Stimulated activated CD8-positive, alpha-beta memory T cell treated with anti-CD3 and anti-CD28 coated beads, Interleukin-4, amount 100 ng/mL, for 1 hour (primary cell): ENCODE measurements at places on chromosomes 12 and 14.

DNA sequence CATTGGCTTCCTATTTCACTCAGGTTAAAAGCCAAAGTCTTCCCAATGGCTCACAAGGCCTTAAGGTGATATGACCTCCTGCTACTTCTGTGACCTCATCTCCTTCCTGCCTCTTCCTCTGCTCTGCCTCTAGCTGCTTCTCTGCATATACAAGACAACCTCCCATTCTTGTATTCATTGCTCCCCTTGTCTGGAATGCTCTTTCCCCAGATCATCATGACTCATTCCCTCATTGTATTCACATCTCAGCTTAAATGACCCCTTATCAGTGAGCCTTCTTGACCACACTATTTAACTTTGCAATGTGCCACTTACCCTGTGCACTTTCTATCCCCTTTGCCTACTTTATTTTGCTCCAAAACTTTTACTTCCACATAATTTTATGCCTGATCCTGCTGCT is 90.2 kb downstream of the PPP1R12A start:
- no peak for DNase-seq

DNA sequence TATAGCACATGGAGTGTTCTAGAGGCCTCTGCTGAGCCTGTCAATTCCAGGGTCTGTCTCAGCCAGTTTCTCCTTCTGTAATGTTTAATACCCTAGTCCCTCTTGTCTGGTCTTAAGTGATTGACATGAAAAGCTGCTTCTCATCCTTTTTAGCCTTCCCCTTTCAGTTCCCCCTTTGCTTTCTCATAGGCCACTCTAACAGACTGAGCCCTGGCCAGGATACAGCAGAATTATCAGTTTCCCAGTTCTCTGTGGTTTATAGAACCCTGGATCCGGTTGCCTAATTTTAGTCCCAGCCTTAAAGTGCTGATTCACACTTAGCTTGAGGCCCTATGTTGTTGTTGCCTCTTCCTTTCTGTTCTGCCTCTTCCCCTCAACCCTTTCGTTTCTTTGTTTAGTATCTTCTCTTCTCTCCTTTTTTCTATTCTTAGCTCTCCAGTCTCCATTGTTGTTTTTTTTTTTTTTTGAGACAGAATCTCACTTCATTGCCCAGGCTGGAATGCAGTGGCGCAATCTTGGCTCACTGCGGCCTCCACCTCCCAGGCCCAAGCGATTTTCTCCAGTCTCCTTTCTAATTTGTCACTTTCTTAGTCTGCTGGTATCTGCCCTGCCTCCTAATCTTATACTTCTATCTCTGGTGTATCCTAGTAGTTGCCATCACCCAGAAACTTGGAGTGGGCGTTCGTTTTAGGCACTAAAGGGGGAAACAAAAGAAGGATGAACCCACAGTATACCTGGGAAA is 2.9 kb upstream of the BIN2 start:
- DNase-seq, result no peak

DNA sequence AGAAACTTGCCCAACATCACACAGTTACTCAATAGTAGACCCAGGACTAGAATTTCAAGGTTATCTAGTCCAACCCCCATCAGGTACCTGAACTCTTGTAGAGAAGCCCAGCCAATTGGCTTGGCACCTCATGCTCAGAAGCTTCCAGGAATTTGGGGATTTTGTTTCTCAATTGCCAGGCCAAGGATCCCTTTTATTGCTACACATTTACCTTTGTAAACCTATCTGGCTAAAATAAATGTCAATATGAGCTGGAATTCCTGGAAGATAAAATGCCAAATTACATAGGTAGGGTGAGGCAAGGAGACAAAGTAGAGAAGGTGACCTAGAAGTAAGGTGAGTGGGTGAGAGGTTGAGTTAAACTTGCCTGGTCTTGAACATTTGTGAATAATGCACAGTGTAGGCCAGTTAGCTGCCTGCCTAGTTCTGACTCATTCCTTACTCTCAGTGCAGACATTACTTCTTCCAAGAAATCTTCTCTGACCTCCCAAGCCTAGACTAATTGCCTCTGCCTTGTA is 36.3 kb downstream of the SDR9C7 start:
- no peak for DNase-seq

DNA sequence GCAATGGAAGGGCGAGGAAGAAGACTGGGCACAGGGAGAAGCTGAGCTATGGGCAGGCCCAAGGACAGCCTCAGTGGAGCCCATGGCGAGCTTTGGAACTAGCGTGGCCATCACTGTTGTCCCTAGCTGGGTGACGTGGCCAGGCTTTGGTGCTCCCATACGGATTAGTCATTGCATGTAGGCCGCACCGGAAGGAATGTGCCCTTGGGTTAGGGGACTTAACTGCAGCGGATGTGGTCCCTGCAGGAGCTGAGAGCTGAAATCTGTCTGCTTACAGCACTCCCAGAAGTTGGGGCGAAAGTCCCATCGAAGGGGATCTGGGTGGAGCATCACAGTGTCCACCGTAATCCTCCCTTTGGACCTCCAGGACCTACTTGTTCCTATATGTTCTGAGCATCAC is 133.7 kb downstream of the PAPOLA start:
- DNase-seq, result no peak

DNA sequence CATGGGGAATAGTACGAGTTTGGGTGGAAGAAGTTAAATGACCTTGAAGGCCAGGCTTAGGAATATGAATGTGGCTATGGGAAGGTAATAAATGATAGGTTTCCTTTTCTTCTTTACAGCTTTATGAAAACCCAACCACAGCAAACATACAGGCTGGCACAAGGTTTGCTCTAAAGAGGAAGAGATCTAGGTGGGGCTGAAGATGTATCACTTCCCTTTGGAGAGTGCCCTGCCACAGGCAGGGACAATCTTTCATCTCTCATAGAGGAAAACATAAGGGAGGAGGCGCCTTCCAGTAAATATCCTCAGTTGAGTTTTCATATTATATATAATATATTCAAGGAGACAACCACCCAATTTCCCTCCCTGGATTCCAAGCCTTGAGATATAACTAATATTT is 72.9 kb upstream of the FRMD6 start:
- DNase-seq, result no peak

- DNase-seq, result no peak
Measured at GRCh38 chr12:114961491-114961890, 277.5 kb upstream of the TBX3 start.

GRCh38 chr14:96146131-96146771 is 58.4 kb upstream of the BDKRB2 start:
- DNase-seq, result no peak

- DNase-seq, result no peak
Measured at GRCh38 chr12:72267974-72268373, 4.2 kb upstream of the TRHDE start.

DNA sequence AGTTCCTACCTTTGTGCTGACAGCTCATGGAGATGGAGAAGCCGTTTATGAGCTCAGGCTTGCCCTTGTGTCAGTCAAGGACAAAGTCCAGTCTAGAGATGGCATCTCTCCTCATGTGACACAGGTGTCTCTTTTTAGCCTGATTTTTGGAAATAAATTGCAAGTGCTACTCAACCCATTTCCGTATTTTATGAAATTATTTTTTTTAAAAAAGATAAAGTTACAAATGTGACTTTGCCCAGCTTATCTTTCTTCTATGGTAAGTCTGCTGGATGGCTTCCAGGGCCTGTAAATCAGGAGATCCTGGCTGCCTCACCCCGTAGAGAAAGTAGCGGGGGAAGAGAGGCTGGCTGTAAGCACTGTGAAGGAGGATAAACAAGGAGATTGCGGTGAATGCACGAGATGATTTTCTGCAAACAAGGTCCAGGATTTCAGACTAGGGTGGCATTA is 169.7 kb downstream of the MYRFL start:
- no peak for DNase-seq

DNA sequence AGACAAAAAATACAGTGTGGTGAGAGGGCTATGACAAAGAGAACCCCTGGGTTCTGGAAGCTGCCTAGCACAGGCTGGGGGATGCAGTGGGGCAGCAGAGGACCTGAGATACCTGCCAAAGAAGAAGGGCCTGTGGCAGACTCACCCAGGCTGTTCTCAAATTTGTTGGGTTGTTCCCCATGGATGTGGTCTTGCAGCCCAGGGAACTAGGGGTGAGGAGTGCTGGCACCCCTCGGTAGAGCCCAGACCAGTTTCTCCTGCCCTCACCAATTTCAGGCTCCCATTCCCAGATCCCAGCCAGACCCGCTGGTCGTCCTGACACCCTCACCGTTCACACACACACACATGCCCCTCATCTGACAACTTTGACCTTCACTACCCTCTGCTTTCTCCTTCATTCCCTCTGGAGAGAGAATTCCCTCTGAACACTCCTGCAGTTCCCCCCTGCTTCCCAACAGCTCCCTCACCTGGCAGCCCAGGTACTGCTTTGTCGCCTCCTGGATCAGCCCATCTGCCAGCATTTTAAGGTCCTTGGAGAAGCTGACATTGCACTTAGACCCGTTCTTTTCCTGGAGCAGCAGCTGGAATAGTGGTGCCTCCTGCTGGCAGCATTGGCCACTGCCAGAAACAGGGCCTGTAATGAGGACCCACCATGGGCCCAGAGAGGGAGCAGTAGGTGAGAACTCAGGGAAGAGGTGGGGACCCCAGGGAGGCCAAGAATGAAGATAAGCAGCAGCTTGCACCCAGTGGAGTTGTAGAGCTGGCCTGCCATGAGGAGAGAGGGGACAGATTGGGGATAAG is 5.9 kb upstream of the GDF11 start:
- DNase-seq, result no peak

DNA sequence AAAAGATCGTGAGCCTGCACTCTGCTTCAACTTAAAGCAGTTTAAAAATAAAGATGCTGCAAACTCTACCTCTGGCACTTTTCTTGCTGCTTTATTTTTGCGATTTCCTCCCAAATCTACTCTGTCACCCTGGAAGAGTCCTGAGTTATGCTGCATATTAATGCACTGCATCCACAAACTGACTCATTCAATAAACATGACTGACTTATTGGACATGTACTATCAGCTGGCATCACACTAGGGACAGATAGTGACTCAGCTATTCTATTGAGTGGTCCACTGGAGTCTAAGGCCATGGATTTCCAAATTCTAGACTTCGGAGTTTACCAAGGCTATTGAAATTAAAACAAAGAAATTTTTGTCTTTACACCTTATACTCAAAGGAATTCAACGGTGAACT is 90.7 kb upstream of the PTPRR start:
- DNase-seq, result no peak

DNA sequence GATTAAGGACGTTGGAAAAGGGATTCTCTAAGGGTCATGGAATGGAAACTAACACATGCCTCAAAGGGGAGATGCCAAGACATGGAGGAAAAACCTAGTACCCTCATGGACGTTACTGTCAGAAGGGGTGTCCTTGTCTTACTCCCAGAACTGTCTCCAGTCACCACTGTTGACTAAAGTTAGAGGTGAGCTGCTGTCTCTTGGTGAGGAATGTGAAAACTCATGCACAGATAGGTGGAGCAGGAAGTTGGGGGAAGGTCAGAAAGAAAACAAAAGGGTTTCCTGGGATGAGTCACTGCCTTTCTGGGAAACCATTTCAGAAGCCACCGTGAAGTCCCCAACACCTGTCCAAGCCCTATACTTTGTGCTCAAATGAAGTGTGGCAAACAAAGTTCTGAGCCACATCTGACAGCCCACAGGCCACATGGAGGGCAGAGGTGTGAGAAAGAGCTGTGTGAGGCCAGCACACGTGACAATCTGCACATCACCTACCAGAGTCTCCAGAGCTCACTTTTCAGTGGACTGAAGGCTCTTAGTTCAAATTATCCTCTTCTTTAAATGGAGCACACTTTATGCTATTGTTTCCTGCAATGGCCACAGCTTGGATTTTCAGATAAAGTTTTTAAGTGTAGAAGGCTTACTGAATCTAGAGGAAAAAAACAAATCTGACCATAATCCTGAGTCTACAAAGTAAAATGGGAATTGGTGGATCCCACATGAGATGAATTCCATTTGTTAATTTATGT is 92.9 kb upstream of the EGLN3 start:
- DNase-seq, result no peak

DNA sequence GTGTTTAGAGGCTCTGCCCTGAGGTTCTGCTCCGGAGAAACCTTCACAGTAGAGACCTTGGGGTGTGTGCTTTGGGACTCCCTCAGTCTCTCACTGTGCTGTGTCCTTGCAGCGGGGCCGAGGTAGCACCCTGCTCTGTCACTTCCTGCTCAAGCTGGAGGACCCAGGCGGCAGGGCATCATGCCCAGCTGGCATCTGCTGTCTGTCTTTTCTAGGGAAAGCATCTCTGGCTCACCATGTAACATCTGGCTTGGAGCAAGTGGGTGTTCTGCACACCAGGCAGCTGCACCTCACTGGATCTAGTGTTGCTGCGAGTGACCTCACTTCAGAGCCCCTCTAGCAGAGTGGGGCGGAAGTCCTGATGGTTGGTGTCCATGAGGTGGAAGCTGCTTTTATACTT is 124.5 kb downstream of the ESRRB start:
- no peak for DNase-seq

DNA sequence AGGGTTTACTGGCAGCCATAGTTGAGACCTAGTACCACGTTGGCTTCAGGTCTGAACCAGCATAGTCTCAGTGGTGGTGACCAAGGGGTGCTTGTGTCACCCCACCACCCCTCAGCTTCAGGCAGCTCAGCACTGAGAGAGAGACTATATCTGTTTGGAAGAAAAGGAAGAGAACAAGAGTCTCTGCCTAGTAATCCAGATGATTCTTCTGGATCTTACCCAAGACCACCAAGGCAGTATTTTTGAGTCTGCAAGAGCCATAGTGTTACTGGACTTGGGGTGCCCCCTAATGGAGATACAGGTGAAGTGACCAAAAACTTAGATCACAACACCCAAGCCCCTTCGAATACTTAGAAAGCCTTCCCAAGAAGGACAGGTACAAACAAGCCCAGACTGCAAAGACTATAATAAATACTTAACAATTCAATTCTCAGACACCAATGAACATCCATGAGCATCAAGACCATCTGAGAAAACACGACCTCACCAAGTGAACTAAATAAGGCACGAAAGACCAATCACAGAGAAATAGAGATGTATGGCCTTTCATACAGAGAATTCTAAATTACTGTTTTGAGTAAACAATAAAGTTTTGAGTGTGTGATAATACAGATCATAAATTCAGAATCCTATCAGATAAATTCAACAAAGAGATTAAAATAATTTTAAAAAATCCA is 107.0 kb downstream of the HELB start:
- DNase-seq, result no peak

GRCh38 chr14:32224737-32225377 is 21.8 kb upstream of the RNU6-8 start:
- DNase-seq, result no peak

- DNase-seq, result no peak
Measured at GRCh38 chr12:29191267-29191850, 42.3 kb downstream of the FAR2 start.
